ENCODE measurements at places on chromosomes 6 and 20. TPM values are rescaled to one million over a fixed set of nuclear protein-coding genes. Genes with fewer than 3 reads are reported as not detected.
A peak's percentile ranks its signal among the peaks of the same experiment; 100 is the strongest.

CST9L gene
- not detected for total RNA-seq

BTBD9 gene
- 27.7 TPM for total RNA-seq

GTSF1L gene
- not detected for total RNA-seq

TREM1 gene
- total RNA-seq: not detected

TBX18 gene
- not detected for total RNA-seq

HS3ST5 gene
- not detected for total RNA-seq

CLPSL2 gene
- not detected for total RNA-seq

ATP6V1G2 gene
- 1.4 TPM for total RNA-seq

POU5F1 gene
- total RNA-seq: not detected

LRRC1 gene
- 3.0 TPM for total RNA-seq

GRCh38 chr6:126553854-126554253 is 213.9 kb downstream of the CENPW start:
- H3K4me1 ChIP-seq: no peaks in the 10 kb centered on the region
- no peak for DNase-seq
- no peak overlapping the region for H3K27ac ChIP-seq
- H3K27me3 ChIP-seq: no peaks in the 10 kb centered on the region

DNA sequence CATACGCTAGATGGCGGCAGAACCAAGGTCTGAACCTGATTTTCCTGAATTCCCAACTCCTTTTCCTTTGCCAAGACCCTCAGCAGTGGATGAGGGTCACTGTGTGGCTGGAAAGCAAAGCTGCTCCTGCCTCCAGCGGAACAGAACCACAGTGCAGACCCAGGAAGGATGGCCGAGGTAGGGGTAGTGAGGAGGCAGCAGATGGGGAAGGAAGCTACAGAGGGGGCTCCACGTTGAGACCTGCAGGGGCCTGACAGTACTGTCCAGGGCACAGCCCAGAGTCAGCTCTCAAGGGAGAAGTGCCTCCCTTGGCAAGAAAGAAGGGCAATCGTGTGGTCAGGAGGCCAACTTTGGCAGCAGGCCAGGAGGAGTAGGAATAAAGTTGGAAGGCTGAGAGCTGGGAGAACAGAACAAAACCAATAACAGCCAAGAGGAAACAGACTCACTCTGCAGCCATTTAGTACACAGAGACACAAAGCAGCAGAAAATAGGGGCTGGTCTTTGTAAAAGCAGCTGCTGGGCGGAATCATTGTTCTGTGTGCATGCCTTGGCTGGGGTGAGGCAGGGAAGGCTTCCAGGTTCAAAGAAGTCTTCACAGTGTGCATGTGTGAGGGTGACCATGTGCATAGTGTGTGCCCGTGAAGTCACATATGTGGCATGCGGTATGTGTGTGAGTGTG is 3.1 kb downstream of the GABRR2 start:
- no peak overlapping the region for H3K4me3 ChIP-seq
- H3K27ac ChIP-seq: no peak overlapping the region
- H3K27me3 ChIP-seq: no peaks in the 10 kb centered on the region

- no peak for DNase-seq
- peaks cover 7% of the 10 kb centered on the region for H3K4me1 ChIP-seq
- no peak overlapping the region for H3K27ac ChIP-seq
- H3K27me3 ChIP-seq: peaks cover 9% of the 10 kb centered on the region
- no peak overlapping the region for H3K4me3 ChIP-seq
These were observed 65.7 kb downstream of the PSMG4 start for GRCh38 chr6:3324262-3324942.

GRCh38 chr20:46408281-46408731 is 1.9 kb upstream of the ELMO2 start:
- H3K36me3 ChIP-seq: peaks cover 5% of the 10 kb centered on the region
- H3K27me3 ChIP-seq: no peaks in the 10 kb centered on the region
- no peak overlapping the region for H3K27ac ChIP-seq
- DNase-seq: no peak
- H3K4me1 ChIP-seq: peaks cover 45% of the 10 kb centered on the region
- no peak overlapping the region for H3K4me3 ChIP-seq

- H3K4me1 ChIP-seq: no peaks in the 10 kb centered on the region
- peaks cover 11% of the 10 kb centered on the region for H3K36me3 ChIP-seq
- no peak overlapping the region for H3K4me3 ChIP-seq
- DNase-seq: no peak
- H3K27me3 ChIP-seq: no peaks in the 10 kb centered on the region
These were observed 63.2 kb upstream of the TMEM181 start for GRCh38 chr6:158496700-158497099.

DNA sequence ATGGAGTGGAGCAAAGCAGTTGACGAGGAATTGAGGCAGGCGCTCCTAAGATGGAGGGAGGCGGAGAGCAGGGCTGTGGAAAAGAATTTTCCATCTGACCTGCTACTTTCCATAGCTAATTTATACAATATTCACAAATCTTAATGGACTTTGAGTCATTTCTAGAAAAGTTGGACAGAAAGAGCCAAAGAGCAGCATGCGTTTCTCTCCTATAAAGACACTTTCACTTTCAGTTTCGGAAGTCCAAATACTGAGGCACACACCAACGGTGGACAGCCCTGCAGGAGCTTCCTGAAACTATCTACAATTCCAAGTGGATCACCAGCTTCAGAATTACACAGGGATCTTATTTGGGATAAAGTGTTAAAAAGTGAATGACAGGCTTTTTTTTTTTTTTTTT is 43.5 kb downstream of the PANK2 start:
- no peak for DNase-seq
- H3K27me3 ChIP-seq: no peaks in the 10 kb centered on the region
- H3K4me1 ChIP-seq: peaks cover 43% of the 10 kb centered on the region
- H3K36me3 ChIP-seq: no peaks in the 10 kb centered on the region
- peak overlapping the region; percentile 26 for H3K4me3 ChIP-seq

DNA sequence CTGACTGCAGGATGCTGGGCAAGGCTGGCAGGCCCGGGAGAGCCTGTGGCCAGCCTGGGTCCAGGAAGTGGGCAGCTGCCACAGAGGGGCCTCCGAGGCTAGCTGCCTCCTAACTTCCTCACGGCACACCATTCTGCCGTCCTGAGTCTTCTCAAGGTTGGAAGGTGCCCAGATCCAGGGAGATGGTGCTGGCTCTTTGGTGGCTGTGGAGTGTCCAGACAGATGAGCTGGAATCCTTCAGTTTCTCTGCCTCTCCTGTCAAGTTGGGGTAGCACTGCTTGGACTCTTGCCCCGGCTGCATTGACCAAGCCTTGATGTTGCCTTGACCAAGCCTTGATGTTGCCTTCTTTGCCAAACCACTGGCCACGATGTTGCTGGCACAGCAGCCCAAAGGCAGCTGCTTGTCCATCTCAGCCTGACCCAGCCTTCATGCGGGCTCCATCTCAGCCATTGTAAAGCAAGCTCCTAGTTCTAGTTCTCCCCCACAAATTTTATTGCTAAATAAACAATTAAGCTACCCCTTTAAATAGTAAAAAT is 75.1 kb upstream of the AFDN start:
- no peaks in the 10 kb centered on the region for H3K36me3 ChIP-seq
- no peaks in the 10 kb centered on the region for H3K4me1 ChIP-seq
- H3K27me3 ChIP-seq: peaks cover 15% of the 10 kb centered on the region
- H3K4me3 ChIP-seq: no peak overlapping the region
- H3K27ac ChIP-seq: no peak overlapping the region
- no peak for DNase-seq

GRCh38 chr6:148441454-148441911 is 98.8 kb downstream of the SASH1 start:
- no peak for DNase-seq
- peaks cover 14% of the 10 kb centered on the region for H3K27me3 ChIP-seq
- no peaks in the 10 kb centered on the region for H3K36me3 ChIP-seq
- H3K4me1 ChIP-seq: no peaks in the 10 kb centered on the region
- no peak overlapping the region for H3K27ac ChIP-seq

GRCh38 chr6:48186746-48187145 is 75.7 kb upstream of the PTCHD4 start:
- no peak overlapping the region for H3K27ac ChIP-seq
- DNase-seq: no peak
- H3K4me1 ChIP-seq: no peaks in the 10 kb centered on the region
- no peaks in the 10 kb centered on the region for H3K36me3 ChIP-seq

DNA sequence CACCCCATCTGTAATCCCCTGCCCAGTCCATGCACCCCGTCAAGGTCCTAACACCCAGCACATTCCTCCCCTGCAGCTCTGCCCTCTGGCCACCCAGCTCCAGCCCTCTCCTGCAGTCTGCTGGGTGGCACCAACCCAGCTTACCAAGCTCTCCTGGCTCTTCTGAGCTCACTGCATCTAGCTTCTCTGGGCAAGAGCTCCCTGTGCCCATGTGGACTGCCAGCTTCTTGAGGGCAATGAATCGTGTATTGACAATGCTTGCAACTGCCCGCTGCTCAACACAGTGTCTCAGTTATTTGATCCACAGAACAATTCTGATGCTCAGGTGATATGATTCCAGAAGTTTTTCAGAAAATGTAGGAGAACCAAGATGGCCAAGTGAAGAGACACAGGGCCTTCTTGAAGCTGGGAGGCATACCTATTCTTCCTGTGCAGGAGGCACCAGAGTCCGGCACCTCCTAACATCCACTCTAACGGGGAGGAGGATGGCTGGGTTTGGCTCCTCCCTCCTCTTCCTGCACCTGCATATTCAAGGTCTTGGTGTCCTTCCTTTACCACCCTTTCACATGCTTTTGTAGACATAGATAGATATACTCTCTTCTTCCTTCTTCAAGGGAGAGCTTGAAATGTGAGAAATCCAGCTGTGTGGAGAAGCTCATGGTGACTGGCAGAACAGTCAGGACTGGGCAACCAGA is 85.6 kb downstream of the TRERF1 start:
- peaks cover 77% of the 10 kb centered on the region for H3K4me1 ChIP-seq
- H3K4me3 ChIP-seq: peak overlapping the region; percentile 81
- no peak for DNase-seq
- peak overlapping the region; percentile 95 for H3K27ac ChIP-seq

GRCh38 chr6:15391500-15391899 is 145.6 kb downstream of the JARID2 start:
- peaks cover 63% of the 10 kb centered on the region for H3K4me1 ChIP-seq
- no peak for DNase-seq
- H3K27ac ChIP-seq: peak overlapping the region; percentile 73
- no peak overlapping the region for H3K4me3 ChIP-seq
- H3K36me3 ChIP-seq: no peaks in the 10 kb centered on the region

DNA sequence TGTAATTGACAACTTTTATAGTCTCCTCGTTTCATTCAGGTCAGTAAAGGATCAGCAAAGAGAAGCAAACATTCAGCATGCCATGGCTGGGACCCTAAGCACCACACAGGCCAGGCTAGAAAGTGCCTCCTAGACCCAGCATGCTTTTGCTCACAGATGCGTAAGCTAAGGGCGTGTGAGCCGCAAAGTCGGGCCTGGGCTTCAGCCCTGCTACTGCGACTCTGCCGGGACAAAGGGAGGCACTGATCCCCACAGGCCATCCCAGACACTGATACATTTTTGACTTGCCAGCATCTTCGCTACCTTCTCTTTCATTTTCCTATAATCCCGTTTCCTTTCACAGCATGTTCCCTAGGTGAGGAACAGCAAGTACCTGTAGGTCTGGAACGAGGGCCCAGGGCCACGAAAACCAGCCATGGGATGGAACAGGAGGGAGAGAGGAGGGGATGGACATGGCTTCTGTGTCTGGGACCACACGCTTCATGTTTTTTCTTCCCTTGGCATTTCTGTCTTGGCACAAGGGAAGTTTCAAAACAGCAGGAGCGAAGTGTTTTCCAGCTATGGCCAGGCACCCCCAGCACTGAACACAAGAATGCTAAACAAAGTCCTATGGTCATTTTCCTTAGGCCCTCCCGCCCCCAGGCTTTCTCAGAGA is 42.6 kb downstream of the IRF4 start:
- no peaks in the 10 kb centered on the region for H3K36me3 ChIP-seq
- H3K4me1 ChIP-seq: peaks cover 37% of the 10 kb centered on the region
- peak overlapping the region; percentile 70 for H3K4me3 ChIP-seq
- H3K27me3 ChIP-seq: no peaks in the 10 kb centered on the region
- H3K27ac ChIP-seq: peak overlapping the region; percentile 39
- no peak for DNase-seq

DNA sequence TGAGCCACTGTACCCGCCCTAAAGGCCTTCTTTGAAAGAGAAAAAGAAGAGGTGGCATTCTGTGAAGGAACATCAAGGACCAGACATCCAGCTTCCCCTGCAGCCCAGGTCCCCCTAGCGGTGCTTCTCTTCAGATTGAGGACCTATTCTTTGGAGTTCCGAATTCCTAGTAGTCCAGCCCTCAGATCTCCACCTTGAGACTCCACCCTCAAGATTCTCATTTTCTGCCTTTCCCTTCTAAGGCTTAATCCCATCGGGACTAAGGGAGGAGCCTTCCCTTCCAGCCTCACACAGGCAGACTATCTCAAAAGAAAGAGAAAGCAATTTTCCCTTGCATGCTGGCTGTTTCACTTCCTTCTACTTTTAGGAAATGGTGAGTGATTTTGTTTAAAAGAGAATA is 32.5 kb downstream of the MUC22 start:
- no peaks in the 10 kb centered on the region for H3K4me1 ChIP-seq
- DNase-seq: no peak
- no peak overlapping the region for H3K4me3 ChIP-seq
- no peak overlapping the region for H3K27ac ChIP-seq
- H3K27me3 ChIP-seq: peaks cover 21% of the 10 kb centered on the region

GRCh38 chr6:36927691-36928546 is 26.6 kb upstream of the PI16 start:
- peaks cover 12% of the 10 kb centered on the region for H3K4me1 ChIP-seq
- no peak overlapping the region for H3K4me3 ChIP-seq
- H3K36me3 ChIP-seq: peaks cover 5% of the 10 kb centered on the region

- peaks cover 4% of the 10 kb centered on the region for H3K4me1 ChIP-seq
- no peak overlapping the region for H3K4me3 ChIP-seq
- H3K36me3 ChIP-seq: no peaks in the 10 kb centered on the region
- no peak for DNase-seq
- no peak overlapping the region for H3K27ac ChIP-seq
These were observed 126.5 kb downstream of the SLC24A3 start for GRCh38 chr20:19338960-19339359.
